ENCODE measurements at places on chromosomes 16 and 17.

- no peak for DNase-seq
Observed at GRCh38 chr17:4542726-4543191, 12.4 kb downstream of the MYBBP1A start.

DNA sequence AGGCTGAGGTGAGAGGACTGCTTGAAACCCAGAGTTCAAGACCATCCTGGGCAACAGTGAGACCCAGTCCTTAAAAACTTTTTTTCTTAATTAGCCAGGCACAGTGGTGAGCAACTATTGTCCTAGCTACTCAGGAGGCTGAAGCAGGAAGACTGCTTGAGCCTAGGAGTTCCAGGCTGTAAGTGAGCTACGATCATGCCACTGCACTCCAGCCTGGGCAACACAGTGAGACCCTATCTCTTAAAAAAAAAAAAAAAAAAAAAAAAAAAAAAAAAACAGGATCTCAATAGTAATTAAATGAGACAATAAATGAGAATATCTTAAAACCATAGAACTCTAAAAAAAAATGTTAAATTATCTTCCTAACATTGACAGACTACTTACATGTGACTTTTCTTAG lies 14.3 kb downstream of the SMURF2 start:
- no peak for DNase-seq

DNA sequence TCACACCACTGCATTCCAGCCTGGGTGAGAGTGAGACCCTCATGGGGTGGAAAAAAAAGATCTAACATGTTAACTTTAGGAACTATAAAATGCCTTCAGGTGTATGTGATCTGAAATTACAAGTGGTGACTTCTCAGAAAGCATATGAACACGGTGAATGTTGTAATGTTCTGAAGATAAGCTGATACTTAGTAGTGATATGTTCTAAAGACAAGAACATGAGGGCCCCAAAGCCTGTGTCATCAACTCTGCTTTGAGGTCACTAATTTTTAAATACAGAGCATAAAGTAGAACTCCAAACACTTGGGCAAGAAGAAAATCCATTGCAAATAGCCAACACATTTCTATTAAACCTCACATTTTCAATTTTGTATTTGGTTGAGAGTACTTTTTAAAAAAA lies 2.6 kb upstream of the FBF1 start:
- no peak for DNase-seq

GRCh38 chr16:79287424-79287917 lies 313.1 kb downstream of the MAF start:
- DNase-seq: no peak

DNA sequence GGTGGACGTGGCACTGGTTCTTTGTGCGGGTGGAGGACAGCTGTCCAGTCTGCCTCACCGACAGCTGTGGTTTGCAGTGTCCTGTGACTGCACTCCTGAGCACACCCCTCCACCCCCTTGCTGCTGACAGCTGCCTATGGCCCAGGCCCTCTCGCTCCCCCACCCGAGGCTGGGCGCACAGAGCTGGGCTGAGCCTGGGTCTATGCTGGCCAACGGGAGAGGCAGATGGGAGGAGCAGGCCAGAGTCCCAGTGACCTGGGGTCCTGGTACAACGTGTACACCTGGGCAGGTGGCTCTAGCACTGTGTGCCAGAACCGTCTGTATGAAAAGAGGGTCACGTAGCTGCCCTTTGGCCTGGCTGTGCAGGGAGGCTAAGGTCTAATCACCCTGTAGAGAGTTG lies 30.5 kb downstream of the BAIAP2 start:
- no peak for DNase-seq

- DNase-seq: no peak
Observed at GRCh38 chr16:30186782-30187555, 3.6 kb downstream of the CORO1A start.

DNA sequence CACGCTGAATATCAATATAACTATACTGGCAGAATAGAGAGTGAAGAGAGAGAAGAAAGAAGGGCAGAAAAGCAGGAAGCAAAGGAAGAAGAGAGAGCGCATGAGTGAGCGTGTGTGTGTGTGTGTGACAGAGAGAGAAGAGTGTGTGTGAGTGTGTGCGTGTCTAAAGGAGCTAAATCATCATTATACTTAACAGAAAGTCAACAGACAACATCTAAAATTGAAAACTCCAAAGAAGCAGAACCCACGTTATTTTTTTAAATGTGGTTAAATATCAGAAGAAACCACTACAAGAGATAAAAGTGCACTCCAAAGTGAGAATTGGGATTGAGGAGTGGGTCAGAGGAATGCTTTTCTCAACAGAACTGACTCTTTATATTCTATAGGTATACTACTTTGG lies 77.2 kb downstream of the BRIP1 start:
- DNase-seq: no peak

DNA sequence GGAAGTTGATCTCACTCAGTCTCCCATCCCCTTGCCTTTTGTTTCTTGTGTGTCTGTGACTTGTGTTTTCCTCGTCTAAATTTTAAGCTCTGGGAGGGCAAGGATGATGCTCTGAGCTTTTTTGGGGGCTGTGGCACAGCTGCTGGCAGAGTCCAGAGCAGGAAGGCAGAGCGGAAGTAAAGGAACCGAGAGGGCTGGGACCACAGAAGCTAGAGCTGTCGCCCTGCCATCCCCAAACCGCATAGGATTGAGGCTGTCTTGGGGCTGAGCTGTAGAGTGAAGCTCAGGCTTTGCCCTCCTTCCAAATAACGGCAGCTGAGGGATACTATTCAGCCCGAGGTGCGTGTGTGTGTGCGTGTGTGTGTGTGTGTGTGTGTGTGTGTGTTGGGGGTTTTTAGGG lies 3.8 kb upstream of the DNAH2 start:
- DNase-seq: no peak
